Activated gamma-delta T cell treated with anti-CD3 and anti-CD28 coated beads, Interleukin-2, amount 50 U/mL, for 16 hours (primary cell): ENCODE measurements at places on chromosomes 1 and 21.

- DNase-seq: no peak
Measured at GRCh38 chr1:218312509-218312908, 27.4 kb downstream of the RRP15 start.

DNA sequence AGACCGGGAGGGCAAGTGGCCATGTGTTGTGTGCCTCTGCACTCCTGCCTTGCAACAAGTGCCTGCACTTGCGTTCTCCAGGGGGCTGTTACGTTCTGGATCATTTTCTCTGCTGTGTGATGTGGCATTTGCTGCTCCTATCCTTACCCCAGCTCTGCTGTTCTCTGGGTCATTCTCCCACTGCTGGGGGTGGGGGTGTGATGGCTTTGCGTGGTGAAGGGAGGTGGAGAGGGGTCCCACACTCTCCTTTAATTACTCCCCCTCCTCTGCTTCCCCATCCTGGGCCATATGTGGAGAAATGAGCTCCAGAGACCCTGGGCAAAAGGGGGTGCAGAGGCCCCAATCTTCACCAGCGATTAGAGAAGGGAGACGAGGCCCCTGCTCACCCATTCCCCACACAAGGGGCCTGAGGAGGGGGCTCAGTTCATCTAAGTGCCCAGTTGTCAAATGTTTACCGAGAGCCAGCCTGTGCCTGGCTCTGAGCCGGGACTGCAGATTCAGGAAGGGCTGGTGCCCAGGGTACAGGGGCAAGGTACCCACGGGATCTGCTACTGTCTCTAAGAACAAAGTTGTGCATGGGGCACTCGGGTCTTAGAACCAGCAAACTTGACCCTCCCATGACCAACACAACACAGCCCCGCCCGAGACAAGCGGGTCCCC is 355.4 kb downstream of the PTPRU start:
- DNase-seq: no peak

DNA sequence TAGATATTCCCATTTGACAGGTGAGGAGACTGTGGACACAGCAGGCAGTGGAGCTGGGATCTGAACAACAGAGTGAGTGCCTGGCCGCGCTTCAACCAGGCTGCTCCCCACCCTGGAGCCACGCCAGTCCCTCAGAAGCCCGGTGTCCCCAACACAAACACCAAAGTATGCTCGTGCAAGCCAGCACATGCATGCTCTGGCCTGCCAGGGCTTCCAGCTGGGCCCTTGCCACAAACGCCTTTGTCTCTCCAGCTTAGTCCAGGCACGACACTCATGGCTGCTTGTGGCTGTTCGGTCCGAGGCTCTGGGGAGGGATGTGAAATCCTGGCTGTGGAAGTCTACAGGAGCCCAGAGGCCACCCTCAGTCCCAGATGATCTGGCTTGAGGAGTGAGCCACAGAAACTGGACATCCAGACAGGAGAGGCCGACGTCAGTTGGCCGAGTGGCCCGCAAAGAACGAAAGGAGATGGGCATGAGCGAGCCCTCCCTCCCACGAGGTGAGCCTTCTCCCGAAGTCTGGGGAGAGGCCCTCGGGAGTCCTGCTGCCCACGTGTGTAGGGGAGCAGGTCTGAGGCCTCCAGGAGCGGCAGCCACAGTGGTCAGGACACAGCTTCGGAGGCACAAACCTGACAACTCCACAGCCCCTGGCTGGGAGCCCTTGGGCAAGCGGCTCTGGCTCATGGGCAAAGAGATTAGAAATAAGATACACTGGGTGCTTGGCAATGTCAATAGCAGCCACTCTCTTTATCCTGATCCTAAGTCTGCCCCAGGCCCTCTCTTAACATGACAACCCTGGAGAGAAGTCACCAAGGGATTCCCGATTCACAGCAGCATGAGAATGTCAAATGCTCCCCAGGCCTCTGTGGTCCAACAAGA is 117.1 kb upstream of the IFFO2 start:
- DNase-seq: no peak

GRCh38 chr1:240687820-240688219 is 75.9 kb upstream of the GREM2 start:
- DNase-seq: no peak

GRCh38 chr1:62727656-62728407 is 39.6 kb upstream of the DOCK7 start:
- DNase-seq: no peak

DNA sequence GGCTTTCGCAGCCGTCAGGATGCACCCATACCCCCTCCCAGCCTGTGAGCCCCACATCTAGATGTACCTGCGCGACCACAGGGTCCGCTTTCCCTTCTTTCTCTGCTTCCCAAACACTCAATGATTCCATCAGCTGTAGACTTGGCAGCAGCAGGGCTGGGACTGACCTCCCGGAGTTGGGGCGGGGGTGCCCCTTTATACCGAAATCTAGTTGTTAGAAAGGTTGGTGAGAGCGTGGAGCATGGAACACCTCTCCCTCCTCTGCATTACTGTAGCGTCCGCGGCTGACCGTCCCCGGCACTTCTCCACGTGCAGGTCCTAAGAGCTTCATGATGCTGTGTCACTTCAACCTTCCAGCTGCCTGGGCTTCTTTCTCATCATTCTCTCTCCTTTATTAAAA is 21.1 kb upstream of the ACTRT2 start:
- no peak for DNase-seq

GRCh38 chr1:205975387-205975998 is 27.7 kb downstream of the RAB7B start:
- DNase-seq: no peak

GRCh38 chr1:153567621-153568366 is 2.1 kb upstream of the S100A2 start:
- DNase-seq: no peak

- no peak for DNase-seq
Measured at GRCh38 chr1:5526385-5526750, 465.9 kb downstream of the NPHP4 start.

DNA sequence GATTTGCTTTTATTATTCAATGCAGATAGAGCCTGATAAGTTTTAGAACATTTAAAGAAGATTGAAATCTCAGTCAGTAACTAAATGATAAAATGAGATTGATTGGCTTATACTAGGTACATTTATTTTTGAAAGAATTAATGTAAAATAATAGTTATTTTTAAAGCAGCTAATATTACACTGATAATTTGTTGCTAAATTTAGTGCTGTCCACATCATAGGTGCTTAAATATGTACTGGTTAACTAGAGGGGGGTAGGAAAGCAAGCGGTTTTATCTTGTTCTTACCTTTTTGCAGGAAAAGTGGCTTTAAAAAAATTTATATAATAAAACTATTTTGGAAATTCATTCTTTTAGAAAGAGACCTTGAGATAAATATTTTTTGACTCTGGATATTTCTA is 40.4 kb upstream of the RWDD3 start:
- no peak for DNase-seq

DNA sequence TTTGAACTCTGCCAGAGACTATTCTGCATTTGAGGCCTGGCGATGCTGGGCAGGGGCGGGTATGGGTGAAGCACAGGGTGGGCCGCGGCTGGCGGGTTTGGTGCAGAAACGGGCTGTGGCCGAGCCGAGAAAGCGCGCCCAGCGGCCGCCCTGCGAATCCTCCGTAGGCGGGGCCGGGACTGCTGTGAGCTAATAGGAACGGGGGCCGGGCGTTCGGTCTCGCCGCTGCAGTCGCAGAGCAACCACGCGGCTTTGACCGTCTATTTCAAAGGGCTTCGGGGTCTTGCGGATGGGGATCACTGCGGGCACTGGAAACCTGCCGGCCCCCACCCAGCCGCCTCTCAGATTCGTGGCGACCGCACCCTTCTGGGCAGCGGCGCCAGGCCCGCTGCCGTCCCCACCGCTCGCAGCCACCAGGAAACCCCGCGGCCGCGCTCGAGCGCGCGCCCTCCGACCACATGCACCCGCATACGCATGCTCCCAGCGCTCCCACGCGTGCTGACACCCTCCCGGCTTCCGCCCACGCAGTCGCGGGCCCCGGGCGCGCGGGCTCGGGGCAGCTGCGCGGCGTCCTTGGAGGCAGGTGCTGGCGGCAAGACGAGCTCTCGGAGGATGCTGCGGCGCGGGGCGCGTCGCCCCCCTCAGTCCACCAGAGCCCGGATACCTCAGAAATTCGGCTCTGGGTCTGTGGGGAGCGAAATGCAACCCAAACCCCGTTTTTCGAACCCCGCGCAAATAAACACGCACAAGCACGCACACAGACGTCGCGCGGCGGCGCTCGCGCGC is 32.6 kb downstream of the DNTTIP2 start:
- DNase-seq: peak; percentile 72

DNA sequence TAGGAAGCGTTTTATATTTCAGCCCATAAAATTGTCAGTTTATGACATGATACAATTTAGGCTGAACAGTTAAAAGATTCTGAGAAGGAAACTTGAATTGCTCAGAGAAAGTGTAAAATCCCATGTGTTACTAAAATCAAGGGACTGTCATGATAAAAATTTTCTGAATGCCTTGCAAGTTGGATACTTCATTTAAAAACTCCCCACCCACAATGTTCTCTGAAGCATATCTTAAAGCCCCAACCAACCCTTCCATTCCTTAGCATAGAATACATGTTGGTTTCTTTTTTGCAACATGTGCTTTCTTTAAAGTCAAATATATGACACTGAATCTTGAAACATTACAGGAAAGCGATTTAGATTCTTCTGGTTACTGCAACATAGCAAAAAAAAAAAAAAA is 97.4 kb downstream of the MRPL39 start:
- DNase-seq: no peak

DNA sequence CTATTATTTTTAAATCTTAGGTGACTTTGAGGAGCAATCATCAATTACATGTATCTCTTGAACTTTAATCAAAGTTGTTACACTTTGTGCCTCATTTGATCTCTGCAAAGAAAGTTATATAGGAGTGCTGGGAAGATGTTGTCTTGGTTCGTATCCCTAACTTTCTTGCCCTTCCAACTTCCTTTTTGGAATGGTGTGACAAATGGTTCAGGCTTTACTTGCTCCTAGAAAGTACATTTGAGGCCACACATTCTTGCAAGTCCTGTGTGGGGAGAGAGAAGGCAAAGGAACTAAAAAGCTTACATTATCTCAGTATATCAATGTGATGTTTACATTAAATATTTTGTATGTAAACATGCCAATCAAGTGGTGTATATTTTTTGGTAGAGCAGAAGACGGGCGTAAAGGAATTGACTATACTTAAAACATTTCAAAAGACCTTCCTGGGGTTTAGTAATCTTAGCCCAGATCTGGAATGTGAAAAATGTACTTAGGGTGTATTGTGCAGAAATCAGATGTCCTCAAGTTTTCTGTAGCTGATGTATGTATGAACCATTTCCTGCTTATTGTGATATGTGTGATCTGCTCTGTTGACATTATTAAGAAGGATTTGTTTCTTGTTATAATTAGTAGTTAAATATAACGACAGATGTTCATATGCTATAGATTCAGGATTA is 59.2 kb downstream of the USP25 start:
- DNase-seq: no peak

GRCh38 chr1:18124977-18125376 is 17.4 kb downstream of the IGSF21 start:
- no peak for DNase-seq

DNA sequence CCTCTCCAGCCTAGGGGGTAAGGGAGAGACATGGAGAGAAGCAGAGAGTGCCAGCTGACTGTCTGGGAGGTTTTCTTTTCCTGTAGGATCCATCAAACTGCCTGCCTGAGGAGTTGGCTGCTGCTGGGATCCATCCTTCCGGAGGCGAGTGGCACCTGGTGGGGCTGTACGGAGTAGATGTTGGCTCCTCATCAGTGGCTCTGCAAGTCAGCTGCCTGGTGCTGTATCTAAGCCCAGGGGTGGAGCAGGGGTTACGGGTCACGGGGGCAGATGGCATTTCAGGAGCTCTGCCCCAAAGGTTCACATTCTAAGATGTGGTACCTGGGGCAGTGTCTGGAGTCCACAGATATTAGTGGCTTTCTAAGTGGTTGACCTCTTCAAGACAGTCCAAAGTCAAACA is 128.0 kb downstream of the ACTL8 start:
- no peak for DNase-seq

- no peak for DNase-seq
Measured at GRCh38 chr1:66540434-66541032, 6.6 kb downstream of the SGIP1 start.

DNA sequence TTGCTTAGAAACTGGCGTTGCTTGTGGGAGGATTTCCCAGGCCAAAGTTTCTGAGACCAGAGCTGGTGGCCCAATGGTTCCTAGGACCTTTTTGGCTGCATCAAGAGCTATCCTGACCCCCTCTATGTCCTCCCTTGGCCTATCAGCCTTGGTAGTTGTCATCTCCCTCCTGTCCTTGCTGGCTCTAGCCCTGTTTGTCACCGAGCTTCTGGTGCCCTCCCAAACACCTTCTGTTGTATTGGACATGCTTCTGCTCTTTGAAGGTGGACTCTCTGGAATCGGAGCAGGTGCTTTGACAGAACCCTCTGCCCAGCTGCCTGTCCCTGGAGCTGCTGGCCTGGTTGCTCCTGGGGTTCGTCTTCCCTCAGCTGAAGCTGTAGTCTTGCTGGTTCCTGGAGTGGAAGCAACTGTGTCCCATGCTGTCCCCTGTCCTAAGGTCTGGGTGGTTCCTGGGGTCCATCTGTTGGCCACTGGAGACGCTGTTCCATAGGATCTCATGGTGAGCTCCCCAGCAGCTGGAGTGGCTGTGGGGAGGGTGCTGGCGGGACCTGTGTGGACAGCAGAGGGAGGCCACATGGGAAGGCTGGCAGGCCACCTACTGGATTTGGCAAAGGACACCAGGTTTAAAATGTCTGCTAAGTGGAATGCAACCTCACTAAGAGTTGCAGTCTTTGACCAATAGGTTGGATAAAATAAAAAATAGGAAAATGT is 9.4 kb downstream of the FCAMR start:
- DNase-seq: no peak

- no peak for DNase-seq
Measured at GRCh38 chr1:36086529-36087232, 2.0 kb upstream of the ADPRS start.

DNA sequence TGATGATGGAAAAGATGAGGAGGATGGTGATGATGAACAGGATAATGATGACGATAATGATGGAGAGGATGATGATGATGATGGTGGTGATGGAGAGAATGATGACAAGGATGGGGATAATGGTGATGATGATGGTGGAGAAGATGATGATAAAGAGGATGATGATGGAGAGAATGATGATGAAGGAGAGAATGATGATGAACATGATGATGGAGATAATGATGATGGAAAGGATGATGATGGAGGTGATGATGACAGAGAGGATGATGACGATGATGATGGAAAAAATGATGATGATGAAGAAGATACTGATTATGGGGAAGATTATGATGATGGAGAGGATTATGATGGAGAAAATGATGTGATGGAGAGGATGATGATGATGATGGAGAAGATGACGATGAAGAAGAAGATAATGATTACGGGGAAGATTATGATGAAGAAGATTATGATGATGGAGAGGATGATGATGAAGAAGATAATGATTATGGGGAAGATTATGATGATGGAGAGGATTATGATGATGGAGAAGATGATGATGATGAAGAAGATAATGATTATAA is 204.1 kb downstream of the MATN1 start:
- DNase-seq: no peak

GRCh38 chr1:20731057-20731991 is 1.2 kb downstream of the SH2D5 start:
- no peak for DNase-seq

- DNase-seq: no peak
Measured at GRCh38 chr1:25811384-25812082, 8.2 kb upstream of the MTFR1L start.

GRCh38 chr1:50603274-50604271 is 180.3 kb upstream of the DMRTA2 start:
- no peak for DNase-seq
